ENCODE measurements at places on chromosomes 3 and 15. TPM values are rescaled to one million over a fixed set of nuclear protein-coding genes. Genes with fewer than 3 reads are reported as not detected.

The CDCP1 gene
- 5.1 TPM for total RNA-seq

The VGLL3 gene
- total RNA-seq, result 28.0 TPM

The ALDH1A3 gene
- total RNA-seq, result 82.6 TPM

The TMEM266 gene
- total RNA-seq, result not detected

The GABRA5 gene
- not detected for total RNA-seq

Measured in endothelial cell of coronary artery (primary cell).